H54 (cell line): ENCODE measurements at places on chromosomes 7 and 10.
A peak's percentile ranks its signal among the peaks of the same experiment; 100 is the strongest.

GRCh38 chr10:55630491-55631056, 730.5 kb downstream of the ZWINT start:
- peak; percentile 27 for DNase-seq

DNA sequence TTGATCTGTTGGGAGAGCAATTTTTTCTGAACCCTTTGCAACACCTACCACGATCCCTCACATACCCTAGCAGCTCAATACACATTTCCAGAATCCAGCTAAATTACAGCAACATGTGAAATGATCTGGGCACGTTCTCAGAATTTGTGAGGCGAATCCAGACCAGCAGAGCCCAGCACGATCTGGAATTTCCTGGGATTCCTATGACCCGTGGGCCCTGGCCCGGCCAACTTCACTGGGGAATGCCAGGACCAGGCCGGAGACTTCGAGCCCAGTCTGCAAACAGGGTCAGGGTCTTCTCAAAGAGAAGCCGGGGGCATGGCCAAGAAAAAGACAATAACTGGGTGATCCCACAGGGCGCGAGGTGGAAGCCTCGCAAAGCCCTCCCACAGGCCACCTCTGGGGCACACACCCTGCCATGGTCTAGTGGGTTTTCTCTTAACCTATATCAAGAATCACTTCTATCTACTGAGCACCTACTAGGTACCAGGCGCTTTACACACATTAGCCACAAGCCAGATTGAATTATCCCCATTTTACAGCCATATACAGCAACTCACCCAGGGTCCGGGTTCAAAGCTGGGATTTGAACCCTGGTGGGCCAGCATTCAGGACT, 33.8 kb downstream of the FAM53B start:
- no peak for DNase-seq

- DNase-seq, result no peak
Observed at GRCh38 chr10:99331207-99331803, 2.1 kb downstream of the CNNM1 start.

GRCh38 chr7:712381-713138, 13.9 kb upstream of the DNAAF5 start:
- DNase-seq, result no peak

DNA sequence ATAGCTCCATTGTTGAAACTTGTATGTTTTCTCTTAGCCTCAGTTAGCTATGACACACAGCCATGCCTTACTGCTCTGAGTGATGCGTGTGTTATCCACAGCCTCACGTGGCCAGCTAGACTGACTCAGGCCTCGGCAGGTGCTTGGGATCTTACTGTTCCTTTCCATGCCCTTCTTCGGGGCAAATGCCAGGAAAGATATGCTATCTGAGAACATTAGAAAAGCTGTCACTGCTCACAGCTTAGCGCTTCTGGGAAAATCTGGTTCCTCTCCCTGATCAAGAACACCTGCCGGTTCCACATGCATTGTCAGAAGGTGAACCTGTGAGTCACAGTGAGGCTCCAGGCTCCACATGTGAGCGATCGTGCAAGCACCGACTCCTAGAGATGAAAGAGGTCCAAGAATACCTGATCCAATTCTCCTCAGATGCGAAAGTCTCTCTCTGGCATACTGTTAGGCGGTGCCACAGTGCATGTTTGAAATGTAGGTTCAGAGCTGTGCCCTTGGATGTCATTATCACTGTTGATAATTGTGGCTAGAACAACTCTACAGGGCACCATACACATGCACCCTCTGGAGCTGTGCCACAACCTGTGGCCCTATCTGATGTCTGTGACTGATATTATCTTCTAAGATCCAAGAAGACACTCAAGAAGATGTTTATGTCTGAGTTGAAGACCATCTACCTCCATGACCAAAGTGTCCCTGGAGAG, 247.8 kb upstream of the IGFBP3 start:
- DNase-seq, result no peak

- no peak for DNase-seq
Observed at GRCh38 chr7:69411018-69411417, 187.3 kb upstream of the AUTS2 start.

DNA sequence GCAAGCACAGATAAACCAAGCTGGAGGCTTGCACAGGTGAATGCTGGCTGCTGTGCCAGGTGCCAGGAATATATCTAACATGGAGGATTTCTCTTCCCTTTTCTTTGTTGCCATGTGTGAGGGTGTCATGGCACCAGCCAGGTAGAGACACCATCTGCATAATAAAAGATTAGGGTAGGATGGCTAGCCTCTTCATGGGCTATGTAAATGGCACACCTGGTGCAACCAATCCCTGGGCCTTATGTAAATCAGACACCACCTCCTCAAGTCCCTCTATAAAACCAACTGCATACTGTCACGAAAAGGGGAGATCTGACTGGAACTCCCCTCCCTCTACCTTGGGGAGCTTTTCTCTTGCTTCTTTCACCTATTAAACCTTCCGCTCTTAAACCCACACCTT, 322.5 kb upstream of the POM121L12 start:
- DNase-seq, result no peak

GRCh38 chr10:112589081-112589480, 142.1 kb downstream of the VTI1A start:
- no peak for DNase-seq

DNA sequence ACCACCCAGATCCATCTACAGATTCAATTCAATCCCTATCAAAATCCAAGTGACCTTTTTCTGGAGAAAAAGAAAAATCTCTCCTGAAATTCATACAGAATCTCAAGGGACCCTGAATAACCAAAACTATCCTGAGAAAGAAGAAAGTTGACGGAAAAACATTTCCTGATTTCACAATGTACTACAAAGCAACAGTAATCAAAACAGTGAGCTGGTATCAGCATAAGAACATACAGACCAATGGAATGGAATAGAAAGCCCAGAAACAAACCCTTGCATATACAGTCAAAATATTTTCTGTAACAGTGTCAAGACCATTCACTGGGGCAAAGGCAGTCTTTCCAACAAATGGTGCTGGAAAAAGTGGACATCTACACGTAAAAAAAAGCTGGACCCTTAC, 89.9 kb downstream of the JMJD1C start:
- DNase-seq, result no peak

DNA sequence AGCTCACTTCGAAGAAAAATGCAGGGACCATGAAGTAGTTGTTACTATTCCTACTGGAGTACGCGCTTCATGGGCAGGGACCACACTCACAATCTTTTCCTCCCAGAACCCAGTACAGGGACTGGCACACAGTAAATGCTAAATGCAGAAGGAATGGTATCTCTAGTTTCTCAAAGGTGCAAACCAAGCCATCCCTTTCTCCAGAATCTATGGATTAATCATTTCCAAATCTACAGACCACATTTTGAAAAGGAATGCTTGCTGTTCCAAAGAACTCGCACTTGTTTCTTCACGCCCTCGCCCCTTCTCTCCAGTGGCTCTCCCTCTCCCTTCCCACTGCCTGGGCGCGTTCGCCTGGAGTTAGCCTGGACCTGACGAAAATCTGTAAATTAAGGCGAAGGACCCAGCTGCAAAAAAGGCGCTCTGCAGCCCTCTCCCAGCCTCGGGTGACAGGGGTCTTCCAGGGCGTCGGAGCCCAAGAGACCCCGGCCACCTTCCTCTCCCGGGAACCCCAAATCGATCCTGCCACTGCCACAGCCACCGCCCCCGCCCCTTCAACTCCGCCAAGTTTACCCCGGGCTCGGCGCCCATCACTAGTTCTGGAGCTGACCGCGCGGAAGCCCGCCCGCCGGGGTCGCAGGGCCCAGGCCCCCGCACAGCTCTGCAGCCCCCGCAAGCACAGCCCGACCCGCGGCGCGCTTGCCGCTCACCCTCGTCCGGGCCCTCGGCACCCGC, 527 bp downstream of the PDIA4 start:
- DNase-seq, result no peak
